Hindlimb muscle (tissue), 1 donor: ENCODE measurements at places on chromosomes 1 and 21. TPM values are rescaled to one million over a fixed set of nuclear protein-coding genes. Genes with fewer than 3 reads are reported as not detected.
A peak's percentile ranks its signal among the peaks of the same experiment; 100 is the strongest.

DNA sequence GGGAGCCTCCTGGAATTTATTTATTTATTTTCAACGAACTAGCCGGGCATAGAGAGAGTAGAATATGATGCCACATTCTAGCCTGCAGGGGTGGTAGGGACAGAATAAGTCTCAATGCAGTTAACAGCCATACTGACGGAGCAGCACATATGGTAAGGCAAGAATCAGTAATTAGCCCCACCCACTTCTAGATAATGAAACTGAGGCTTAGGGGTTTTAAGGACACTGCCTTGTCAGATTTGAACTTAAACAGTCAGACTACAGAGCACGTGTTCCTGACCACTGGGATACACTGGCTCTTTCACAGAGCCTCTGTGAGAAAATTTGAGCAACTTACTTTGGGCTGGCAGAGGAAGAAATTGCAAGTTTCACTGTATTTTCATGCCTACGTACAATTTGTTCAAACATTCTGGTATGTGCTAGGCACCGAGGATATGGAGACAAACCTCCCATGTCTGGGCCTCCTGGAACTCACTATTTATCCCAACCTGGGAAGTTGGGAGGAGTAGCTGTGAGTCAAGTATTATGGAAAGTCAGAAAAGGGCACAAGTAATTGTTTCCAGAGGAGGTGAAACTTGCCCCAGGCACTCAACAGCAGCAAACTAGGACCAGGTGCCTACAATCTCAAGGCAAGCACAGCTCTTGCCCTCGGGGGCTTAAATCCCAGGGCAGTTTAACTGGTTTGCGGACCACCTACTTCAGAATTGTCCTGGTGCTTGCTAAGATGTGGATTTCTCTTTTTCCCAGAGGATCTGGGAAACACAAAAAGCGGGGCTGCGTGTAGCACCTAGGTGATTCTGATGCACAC, 1.6 kb upstream of the CLIC4 start:
- DNase-seq, result no peak

GRCh38 chr1:200729863-200730262, 8.8 kb upstream of the CAMSAP2 start:
- DNase-seq, result no peak

RAB7B gene
- polyA plus RNA-seq, result 12.2 TPM

DNA sequence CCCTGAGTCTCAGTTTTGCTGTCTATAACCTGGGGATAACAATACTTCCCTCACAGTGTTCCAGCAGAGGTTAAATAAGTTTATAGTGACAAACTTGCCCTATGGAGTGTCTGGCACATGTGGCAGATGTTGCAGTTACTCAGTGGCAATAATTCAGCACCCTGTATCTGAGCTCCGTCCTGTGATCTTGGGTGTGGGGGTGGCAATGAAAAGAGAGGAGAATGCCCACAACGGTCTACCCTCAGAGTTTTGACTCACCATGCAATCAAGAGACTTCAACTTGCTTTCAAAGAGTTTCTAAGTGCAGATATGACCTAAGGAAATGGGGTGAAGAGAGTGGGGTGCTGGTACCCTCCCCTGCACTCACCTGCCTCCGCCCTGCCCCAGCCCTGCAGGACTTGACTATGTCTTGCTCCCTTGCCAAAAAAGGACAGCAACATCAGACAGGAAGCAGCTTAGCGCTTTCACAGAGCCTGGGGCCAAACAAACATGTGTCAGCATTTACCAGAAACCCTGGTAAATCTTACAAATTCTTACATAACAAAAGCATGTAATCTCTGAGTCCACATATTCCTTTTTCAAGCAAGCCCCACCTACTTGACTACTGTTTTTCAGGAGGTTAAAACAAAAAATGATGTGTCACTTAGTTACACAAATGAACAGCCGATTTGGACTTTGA, 185.1 kb upstream of the CAMK1G start:
- DNase-seq, result peak; percentile 26

- DNase-seq, result no peak
Measured at GRCh38 chr1:165047994-165048393, 308.5 kb downstream of the LMX1A start.
